ENCODE measurements at places on chromosomes 13 and 19.
A peak's percentile ranks its signal among the peaks of the same experiment; 100 is the strongest.

- no peak for DNase-seq
Observed at GRCh38 chr13:51605698-51606097, 21.4 kb downstream of the WDFY2 start.

DNA sequence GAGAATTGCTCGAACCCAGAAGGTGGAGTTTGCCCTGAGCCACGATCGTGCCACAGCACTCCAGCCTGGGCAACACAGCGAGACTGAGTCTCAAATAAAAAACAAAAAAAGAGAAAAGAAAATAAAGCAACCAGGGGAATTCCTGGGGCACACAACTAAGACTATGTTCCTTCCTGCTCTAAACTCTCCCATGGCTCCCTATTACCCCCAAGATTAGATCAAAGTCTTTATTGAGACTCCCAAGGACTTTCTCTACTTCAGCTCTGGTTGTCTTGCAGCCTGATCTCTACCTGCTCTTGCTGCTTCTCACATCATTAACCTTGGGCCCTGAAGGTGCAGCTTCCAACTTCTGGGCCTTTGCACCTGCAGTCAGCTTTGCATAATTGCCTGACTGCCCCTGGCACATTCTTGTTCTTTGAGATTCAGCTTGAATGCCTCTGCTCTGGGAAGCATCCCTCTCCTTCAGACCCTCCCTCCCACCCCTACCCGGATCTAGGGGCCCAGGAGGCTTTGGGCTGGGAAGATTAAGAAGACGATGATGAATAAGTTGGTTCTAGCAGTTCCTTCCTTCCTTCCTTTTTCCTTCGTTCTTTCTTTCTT is 16.8 kb upstream of the CERS4 start:
- DNase-seq: no peak

DNA sequence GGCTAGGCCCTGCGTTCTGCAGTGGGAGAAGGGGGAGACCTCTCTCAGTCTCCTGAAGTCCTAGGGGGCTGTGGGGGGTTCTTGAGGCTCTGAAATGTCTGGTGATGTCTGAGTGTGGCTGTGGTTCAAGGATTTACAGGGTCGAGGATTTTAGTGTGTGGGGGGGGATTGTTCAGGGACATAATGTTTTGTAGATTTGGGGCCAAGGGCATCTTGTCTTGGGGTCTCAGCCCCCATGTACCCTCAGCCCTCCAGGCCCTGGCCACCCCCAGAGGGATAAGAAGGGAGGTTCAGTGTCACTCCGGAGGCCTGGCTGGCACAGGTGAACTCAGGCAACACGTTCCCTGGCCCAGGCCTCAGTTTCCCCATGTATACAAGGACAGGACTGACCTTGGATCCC is 2.4 kb upstream of the APC2 start:
- DNase-seq: no peak

- DNase-seq: no peak
Observed at GRCh38 chr13:61797397-61797796, 381.7 kb upstream of the PCDH20 start.

DNA sequence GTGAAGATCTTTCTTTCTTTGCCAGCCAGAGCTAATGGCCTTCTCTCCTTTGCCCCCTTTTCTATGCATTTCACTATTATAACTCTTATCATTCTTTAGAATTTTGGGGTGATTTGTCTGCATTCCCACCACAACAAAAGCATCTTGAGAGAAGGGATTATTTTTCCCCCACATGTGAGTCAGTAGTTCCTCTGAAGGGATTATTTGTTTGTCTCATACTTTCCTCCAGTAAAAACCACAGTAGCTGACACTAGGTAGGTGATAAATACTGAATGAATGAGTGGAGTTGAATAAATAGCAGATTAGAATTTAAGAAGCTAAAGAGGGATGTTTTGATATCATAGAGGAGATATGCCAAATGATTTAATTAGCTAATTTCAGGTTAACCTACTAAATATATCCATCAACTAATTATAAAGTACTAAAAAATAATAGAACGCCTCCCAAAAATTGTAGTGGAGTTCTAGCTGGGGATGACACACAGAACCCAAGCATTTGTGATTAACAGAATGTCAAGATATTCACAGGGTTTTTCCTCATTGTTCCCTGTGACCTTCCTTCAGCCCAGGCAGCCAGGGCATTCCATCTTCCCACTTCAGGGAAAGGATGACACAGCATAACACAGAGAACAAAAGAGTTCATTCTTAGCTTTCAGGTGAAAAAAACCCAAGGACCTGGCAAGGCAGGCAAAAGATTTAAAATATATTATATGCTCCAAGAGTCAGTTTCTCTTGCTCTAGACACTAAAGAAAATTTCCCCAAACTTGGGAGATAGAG is 3.5 kb upstream of the TBC1D4 start:
- peak; percentile 39 for DNase-seq

DNA sequence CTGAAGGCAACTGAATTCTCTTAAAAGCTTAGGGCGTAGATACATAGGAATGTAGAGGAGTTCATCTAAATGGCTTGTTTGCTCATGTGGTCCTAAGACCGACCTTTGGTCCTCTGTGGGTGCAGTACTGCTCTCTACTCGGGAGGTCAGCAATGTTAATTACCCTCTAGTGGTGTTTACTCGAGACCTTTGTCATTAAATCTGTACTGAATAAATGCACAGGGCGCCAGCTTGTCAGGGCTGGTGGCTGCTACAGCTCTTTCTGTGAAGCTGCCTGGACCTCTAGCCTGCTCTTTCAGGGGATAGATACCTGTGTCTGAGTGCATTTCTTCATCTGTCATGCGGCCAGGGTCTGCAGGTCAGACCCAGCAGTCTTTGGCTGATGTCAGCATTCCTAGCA is 29.2 kb upstream of the MPHOSPH8 start:
- no peak for DNase-seq

Measured in urothelium cell line (cell line).